ENCODE measurements at places on chromosomes 4 and X.

- DNase-seq, result no peak
These were observed 71.0 kb upstream of the BMP2K start for GRCh38 chr4:78704981-78705683.

DNA sequence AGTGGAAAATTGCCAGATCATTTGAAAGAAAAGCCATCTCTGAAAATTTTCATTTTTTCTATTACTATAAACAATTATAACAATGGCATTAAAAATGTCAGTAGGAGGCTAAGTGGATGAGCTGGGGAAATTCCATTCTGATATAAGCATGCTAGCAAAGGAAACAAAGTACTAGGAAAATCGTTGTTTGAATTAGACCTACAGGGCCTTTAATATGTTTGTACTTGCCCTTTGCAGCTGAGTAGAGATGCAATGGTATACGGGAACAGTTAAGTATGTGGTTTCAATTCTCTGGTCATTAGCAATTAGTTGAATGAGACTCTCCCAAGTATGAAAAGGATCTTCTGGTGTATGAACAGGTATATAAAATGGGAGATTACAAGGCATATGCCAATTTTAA is 452.2 kb downstream of the PCDH11X start:
- DNase-seq, result no peak

DNA sequence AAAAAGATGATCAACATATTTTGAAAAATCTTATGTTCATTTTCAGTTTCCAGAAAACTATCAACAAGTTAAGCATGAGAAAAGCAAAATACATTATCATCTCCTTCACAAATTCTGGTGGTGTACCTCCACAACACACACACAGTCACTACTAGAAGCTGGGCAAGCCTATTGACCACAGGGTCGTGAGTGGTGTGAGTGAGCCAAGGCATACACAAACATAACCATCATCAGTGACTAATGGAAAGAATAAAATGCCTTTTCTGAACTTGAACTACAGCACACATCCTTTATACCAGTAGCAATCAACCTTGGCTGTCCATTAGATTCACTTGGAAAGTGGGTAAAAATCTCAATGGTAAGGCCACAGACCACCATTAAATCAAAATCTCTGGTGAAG is 180.2 kb downstream of the FAM47B start:
- no peak for DNase-seq

GRCh38 chrX:150508451-150509367 is 59.7 kb upstream of the MTM1 start:
- DNase-seq, result no peak

DNA sequence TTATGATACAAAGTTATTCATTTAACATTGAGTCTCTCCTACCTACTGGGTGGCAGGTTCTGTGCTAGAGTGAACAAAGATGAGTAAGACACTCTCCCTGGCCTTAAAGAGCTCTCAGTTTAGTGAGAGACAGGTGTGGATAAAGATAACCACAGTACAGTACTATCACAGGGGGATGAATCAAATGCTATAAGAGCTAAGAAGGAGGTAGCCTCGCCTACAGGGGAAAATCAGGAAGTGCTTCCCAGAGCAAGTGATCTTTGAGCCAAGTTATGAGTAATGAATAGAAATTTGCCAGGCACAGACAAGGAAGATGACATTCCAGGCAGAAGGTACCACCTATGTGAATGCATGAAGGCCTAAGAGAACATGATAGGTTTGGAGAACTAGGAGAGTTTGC is 3.4 kb upstream of the IGBP1 start:
- no peak for DNase-seq

DNA sequence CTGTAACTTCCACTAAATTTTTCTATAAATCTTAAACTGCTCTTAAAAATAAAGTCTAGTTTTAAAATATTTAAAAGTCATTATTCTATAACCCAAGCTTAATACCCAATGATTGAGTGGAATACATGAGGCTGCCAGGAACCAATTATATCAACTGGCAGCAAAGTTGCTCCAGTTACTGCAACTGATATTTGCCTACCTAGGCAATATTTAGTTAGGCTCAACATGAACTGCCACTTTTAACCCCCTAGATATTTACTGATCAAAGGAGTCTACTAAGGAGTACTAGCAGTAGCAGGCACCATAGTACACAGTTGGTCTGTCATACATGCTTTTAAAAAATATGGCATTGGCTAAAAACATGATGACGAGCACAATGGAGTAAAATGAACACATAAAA is 29.9 kb upstream of the RADX start:
- no peak for DNase-seq

DNA sequence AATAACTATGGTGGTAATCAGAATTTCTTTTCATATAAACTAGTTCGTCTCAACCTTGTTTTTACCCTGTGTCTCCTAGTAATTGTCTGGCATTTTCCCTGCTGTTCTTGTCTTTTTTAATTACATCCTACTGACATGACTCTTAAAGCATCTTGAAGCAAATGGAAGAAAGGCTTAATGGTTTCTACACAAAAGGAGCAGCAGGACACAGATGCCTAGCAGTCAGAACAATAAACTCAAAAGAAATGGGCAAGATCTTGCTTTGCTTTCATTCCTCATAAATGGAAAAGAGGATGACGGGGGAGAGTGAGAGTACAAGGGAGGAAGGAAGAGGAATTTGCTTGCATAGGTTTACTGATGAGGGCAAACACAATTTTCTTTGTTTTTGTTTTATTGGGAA is 293.2 kb upstream of the EMCN start:
- no peak for DNase-seq

- DNase-seq, result no peak
These were observed 488 bp downstream of the TBC1D25 start for GRCh38 chrX:48540028-48540375.
